ENCODE measurements at places on chromosomes 12 and 14. TPM values are rescaled to one million over a fixed set of nuclear protein-coding genes. Genes with fewer than 3 reads are reported as not detected.
A peak's percentile ranks its signal among the peaks of the same experiment; 100 is the strongest.

DNA sequence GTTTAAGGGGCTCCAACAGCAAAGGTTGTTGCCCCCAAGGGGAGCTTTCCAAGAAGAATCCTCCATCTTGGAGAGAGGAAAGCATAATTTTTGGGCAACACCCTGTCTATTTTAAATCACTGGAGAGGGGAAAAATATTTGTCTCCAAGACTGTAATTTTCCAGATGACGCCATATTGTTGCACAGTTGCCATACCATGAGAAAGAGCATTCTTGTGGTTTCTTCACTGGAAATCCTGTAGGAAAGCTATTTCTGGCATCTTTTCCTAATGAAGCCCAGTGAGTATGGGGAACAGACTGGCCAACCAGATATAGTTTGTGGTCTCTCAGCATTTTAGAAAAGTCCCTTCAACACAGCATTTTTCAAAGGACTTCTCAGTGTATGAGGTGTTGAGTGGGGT is 88.1 kb upstream of the MANSC4 start:
- DNase-seq, result no peak

The PYGL gene
- 20.7 TPM for polyA plus RNA-seq

DNA sequence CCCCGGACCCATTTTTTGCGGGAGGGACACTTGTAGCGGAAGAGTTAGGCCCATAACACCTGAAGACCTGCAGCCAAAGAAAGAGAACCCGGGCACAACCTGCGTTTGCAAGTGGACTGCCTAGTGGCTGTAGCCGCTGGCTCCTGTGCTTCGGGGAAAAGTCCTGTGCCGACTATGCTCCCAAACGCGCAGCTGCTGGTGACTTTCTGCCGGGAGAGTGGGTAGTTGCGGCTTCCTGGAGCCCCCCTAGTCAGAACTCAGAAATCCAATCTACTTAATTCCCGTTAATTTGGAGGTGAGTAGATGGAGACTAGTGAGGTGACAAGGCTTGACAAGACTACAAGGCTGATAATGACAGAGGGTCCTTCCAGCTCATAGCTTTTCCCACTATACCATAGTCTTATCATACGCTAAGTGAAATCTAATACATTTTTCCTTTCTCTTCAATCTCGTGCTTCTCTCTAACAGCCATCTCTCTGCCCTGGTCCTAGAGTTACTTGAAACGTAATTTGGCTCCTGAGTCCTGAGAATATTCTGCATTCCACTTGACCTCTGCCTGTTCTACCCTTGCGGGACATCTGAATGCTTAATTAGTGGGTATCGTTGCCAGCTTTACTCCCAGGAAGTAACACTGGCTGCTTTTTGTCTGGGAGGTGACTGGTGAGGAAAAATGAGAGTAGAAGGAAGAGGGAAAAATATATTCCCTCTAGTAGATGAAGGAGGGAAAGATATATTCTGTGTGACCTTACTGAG is 556 bp downstream of the MTHFD1 start:
- peak; percentile 12 for DNase-seq

The CLEC1A gene
- polyA plus RNA-seq, result 4.3 TPM

- DNase-seq, result peak; percentile 57
These were observed 114.4 kb downstream of the ZNF664 start for GRCh38 chr12:124087266-124088051.

GRCh38 chr12:93243689-93244513 is 133.8 kb upstream of the NUDT4 start:
- DNase-seq, result peak; percentile 59

DNA sequence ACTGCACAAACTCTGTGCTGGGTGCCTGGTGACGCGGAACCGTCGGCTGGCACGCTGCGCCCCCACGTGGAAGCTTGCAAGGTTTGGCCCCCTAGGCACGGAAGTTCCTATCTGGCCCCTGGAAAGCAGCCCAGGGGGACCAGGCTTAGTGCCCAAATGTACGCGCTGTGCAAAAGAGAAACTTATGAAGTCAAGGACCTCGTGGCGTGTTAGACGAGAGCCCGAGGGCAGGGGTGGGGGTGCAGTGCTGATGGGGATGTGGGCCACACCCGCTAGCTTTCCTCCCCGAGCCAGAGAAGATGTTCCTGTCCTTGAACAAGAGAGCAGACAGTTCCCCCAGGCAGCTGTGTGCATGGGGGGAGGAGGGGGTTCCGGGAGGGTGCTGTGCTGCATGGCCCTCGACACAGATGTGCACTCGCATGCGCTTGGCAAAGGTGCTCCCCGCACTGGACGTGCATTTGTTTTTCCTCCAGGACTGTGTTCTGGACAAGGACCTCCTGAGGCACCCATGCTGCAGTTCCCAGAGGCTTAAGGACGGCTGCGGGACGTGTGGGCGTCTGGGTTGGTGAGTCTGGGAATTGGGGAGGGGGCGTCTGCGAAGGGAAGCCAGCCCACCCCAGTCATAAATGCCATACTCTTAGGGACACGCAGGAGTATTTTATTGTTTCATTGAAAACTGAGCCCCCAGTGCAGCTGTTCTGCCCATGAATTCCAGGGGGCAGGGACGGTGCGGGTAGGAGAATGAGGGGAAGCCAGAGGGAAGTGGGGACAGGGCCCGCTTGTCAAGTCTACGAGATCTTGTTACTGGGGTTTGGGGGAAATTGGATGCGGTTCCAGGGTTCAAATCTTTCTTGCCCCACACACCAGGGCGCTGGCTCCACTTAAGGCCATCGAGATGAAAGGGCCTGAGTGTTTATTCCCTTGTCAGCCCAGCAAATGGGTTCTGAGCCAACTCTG is 80.0 kb downstream of the NTF3 start:
- no peak for DNase-seq

- DNase-seq, result peak; percentile 15
These were observed 62.2 kb downstream of the GNG2 start for GRCh38 chr14:51922624-51923023.

The GPR135 gene
- polyA plus RNA-seq, result 7.4 TPM

Data from left kidney (tissue), 8 donors.